Left ventricle myocardium inferior (tissue), 1 donor: ENCODE measurements at places on chromosomes 7 and 10. TPM values are rescaled to one million over a fixed set of nuclear protein-coding genes. Genes with fewer than 3 reads are reported as not detected.

DNA sequence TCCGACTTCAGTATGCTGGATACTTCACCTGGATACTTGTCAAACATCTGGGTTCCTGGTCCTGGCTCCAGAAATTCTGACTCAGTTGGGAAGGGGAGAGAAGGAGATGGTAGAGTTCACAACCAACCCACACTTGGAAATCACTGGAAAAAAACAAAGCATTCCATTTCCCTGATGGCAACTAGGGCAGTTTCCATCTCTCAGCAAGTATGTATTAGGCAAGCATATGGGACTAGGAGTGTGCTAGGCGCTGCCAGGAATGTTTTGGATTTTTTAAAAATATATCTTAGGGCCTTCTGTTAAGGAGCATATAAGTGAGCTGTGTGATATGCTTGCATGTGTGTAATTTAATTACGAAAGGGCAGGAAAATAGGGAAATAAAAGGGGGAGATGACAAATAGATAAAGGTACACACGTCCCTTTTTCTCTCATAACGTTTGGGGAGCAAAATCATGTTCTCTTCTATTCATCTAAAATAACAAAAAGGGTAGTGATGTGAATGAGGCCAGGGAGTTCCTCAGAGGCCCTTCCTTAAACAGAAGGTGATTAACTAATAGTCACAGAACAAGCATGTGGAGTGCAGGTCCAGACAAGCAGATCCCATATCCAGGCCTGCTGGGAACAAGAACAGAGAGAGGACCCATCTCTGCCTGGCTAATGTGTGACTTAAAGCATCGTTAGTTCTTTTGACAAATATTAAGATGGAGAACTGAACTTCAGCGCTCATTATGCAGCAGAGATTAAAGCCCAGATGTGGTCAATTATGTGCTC is 64.5 kb upstream of the NFE2L3 start:
- no peak for DNase-seq

DNA sequence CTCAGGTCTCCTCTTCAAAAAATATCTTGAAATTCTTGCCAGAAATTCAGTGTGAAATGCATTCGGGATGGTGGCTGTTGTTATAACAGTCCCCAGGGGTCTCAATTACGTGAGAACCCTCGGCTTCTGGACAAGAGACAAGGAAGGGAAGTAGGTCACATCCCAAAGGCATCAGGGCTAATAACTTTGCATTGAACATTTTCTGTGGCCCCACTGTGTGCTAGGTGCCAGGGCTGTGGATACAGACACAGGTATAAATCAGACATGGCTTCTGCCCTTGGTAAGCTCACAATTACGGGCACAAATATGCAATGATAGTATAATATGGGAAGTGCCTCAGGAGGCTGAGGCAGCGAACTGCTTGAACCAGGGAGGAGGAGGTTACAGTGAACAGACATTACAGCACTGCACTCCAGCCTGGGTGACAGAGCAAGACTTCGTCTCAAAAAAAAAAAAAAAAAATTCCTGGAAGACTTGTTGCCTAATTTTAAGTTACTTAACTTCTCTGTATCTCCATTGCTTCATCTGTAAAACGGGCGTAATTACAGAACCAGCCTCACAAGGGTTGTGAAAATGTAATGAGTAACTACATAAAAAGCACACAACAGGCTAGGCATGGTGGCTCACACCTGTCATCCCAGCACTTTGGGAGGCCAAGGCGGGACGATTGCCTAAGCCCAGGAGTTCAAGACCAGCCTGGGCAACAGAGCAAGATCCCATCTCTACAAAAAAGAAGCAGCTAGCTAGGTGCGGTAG is 2.5 kb upstream of the RHBDD2 start:
- DNase-seq: no peak

- peak; percentile 30 for DNase-seq
These were observed 389.0 kb upstream of the PODXL start for GRCh38 chr7:131945313-131945911.

- no peak for DNase-seq
These were observed 742.1 kb downstream of the GRID1 start for GRCh38 chr10:85624511-85624910.

DNA sequence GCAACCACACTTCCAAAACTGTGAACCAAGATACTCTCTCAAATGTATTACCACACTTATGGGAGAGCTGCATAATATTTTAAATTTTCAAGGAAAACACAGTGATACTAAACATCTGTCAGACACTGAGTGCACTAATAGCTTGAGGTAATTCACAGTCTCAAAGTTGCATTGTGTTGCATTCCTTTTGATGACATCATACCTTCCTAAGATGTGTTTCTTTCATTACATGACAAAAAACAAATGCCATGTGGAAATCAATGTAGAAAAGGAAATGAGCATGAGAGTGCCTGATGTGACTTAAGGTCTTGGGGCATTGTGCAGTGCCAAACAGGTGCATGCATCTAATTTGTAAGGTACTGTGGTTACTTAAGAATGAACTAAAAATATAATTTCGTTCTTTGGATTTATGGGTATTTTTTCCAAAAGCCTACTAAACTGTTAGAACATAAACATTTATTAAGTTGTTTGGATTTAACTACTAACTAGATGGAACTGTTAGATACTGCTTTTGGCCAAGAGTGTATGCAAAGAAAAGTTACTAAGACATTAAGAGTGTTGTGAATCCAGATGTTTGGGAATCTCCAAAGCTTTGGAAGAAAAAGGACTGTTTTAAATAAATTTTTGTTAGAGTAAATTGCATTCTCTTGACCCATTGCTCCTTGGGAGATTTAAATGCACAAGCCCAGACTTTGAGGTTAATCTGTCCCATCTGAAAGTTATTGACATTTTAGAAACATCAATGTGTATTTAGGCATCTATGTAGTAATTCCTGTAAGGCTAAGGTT is 496.2 kb upstream of the SEMA3D start:
- no peak for DNase-seq

GRCh38 chr7:44693641-44694313 is 54.9 kb upstream of the ZMIZ2 start:
- peak; percentile 67 for DNase-seq

- no peak for DNase-seq
These were observed 38.3 kb downstream of the LIPJ start for GRCh38 chr10:88624840-88625239.

DNA sequence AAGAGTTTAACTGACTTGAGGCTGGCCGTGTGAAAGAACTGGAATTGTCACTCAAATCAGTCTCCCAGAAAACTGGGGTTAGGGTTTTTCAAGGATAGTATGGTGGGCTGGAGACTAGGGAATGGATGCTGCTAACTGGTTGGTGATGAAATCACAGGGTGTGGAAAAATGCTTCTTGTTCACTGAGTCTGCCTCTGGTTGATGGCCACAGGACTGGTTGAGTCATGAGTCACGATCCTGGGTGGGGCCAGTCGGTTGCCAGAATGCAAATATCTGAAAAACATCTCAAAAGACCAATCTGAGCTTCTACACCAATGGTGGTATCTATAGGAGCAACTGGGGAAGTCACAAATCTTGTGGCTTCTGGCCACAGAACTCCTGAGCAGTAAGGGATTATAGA is 16.3 kb upstream of the BAMBI start:
- DNase-seq: no peak

- no peak for DNase-seq
These were observed 10.3 kb downstream of the JAKMIP3 start for GRCh38 chr10:132075909-132076577.

DNA sequence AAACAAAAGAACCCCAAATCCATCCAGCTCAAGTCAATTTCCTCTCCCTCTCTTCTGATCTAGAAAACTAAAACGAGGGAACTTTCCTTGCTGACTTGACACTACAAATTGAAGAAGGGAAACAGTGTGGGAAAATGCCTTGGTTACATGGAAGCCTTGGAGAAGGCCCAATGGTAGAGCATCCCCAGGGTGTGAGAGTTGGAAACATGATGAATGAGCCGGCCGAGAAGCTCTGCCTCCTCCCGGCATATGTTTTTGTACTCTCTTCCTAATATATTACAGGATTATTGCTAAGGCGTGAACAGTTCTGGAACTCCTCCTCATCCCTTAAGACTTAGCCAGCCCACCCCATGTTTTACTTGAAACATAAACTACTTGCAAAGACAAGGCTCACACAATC is 618.2 kb upstream of the MGMT start:
- no peak for DNase-seq

DNA sequence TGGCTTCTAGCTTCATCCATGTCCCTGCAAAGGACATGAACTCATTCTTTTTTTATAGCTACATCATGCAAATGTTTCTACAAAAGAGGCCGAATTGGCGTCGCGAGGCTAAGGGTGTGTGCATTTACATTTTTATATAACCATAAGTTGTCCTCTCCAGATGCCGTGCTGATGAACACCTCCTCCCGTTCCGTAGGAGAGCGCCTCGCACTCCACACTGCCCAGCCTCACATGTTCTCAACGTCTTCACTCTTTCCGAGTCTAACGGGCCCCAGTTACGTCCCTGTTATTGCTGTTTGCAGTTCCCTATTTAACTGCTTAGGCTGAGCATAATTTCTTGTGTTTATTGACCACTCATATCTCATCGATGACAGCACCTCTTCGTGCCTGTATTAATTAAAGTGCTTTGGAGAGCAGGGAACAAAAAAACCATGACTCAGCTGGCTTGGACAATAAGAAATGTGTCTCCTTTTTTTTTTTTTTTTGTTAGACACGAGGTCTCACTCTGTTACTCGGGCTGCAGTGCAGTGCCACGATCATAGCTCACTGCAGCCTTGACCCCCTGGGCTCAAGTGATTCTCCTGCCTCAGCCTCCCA is 113.5 kb upstream of the SDK1 start:
- DNase-seq: no peak

GRCh38 chr7:84248267-84248666 is 53.7 kb upstream of the SEMA3A start:
- DNase-seq: no peak

DNA sequence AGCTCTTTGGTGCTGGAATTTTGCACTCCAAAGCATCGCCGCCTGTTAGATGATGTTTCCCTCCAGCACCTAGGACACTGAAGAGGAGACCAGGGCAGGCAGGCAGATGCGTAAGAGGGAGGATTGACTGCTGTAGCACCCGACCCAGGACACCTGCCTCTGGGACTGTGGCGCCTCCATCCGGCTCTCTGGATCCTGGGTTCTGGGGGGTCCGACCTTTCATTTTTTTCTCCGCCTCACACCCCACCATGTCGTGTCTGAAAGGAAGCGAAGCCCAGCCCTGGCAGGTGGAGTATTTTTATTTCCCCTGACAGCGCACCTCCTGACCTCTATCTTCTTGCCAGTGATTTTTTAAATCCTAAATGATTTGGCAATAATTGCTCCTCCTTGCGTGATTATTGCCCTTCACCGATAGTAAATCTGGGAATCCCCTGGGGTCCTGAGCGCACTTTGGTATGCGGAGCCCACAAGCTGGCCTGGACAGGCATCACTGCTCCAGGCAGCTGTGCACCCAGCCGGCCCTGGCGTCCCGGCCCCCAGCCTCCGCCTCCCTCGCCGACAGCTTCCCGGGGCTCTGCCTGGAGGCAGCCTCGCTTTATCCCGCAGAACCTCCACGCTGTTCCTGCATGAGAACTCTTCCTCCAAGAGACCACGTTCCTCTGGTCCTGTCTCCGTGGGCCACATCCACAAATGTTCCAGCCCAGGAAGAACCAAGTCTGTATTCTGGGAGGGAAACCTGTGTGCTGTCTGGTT is 48.4 kb downstream of the LHPP start:
- DNase-seq: no peak

GRCh38 chr10:26642896-26643653 is 54.4 kb upstream of the PDSS1 start:
- no peak for DNase-seq

GRCh38 chr7:90433221-90433620 is 30.0 kb downstream of the CLDN12 start:
- DNase-seq: no peak

DNA sequence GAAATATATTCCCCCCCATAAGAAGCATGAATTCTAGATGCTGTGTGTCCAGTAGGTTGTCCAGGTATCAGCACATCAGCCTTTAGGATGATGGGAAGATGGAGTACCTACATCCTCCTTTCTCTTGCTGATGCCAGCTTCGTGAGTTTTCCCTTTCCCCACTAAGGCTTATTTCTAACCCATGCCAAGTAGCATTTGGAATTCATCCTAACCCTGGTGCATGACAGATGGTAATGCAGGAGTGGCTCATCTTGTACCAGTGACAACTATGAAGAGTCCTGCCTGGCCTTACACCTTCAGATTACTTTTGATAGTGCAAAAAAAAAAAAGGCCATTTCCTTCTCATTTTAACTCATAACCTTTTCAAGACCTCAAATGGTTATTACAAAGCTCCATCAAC is 58.7 kb downstream of the ARHGAP21 start:
- no peak for DNase-seq

DNA sequence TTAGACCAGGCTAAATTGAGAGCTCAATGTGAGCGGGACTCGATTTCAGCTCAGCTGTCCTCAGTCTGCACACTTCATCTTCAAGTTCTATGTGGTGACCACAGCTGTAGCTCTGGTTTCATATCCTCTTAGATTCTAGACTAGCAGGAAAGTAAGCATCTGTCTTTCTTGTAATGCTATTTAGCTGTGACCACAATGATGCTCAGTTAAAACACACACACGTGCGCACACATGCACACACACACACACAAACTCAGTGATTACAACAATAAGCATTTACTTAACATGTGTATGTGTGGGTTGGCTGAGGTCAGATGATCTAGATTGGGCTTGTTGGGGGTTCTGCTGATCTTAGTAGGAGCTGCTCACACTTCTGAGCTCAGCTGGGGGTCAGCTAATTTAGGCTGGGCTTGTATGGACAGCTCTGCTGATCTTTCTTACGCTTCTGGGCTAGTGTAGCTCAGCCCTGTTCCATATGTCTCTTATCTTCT is 82.5 kb downstream of the ZNF365 start:
- no peak for DNase-seq

DNA sequence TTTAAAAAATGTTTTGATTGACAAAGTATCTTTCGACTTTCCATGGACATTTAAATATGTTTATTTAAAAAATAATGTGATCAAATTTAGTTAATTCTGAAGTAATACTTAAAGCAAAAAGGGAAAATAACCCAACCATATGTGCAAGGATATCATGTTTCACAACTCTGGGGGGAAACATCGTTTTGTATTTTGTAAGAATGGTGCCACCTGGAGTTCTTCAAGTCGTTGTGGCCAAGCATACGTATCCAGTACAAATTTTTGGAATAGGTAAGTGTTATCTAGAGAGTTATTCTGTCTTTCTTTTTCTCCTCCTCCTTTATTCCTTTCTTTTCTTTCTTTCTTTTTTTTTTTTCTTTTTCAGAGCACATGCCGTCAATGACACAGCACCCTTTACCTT is 176.2 kb upstream of the CSTF2T start:
- DNase-seq: no peak

- DNase-seq: no peak
These were observed 3.1 kb upstream of the TAS2R38 start for GRCh38 chr7:141976524-141977245.

ZFYVE27 gene
- 13.2 TPM for total RNA-seq

CREB5 gene
- 9.8 TPM for total RNA-seq

GPR158 gene
- not detected for total RNA-seq

AKR1C4 gene
- total RNA-seq: not detected

DNAJB6 gene
- total RNA-seq: 211 TPM

C10orf143 gene
- 1.7 TPM for total RNA-seq

TRPV6 gene
- total RNA-seq: not detected

ZNF425 gene
- total RNA-seq: 0.58 TPM

HOXA1 gene
- total RNA-seq: not detected

SPDYE2 gene
- not detected for total RNA-seq
